Activated CD8-positive, alpha-beta T cell treated with anti-CD3 and anti-CD28 coated beads, Interleukin-2, amount 10 ng/mL, durations not matched to agents 7 days and 5 days (primary cell): ENCODE measurements at places on chromosomes 7 and 10. TPM values are rescaled to one million over a fixed set of nuclear protein-coding genes. Genes with fewer than 3 reads are reported as not detected.
A peak's percentile ranks its signal among the peaks of the same experiment; 100 is the strongest.

DNA sequence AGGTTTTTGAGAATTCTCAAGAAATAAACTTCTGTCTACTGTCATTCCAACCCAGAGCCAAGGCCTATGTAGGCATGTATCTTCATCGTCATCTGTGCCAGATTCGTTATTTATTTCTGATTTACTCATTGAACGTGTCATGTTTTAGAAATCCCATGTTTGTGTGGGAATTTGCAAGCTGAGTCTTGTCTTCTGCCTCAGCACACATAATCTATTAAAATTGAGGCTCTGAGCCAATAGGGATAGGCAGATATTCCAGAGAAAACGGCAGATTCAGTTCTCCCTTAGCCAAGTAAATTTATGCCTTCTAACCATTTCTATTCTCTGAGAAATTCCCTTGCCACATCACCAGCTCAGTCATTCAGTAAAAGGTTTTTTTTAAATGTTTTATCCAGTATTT is 444.6 kb downstream of the REEP3 start:
- H3K27me3 ChIP-seq, result peaks cover 5% of the 10 kb centered on the region
- H3K4me1 ChIP-seq, result no peaks in the 10 kb centered on the region
- no peak overlapping the region for H3K27ac ChIP-seq
- DNase-seq, result no peak

DNA sequence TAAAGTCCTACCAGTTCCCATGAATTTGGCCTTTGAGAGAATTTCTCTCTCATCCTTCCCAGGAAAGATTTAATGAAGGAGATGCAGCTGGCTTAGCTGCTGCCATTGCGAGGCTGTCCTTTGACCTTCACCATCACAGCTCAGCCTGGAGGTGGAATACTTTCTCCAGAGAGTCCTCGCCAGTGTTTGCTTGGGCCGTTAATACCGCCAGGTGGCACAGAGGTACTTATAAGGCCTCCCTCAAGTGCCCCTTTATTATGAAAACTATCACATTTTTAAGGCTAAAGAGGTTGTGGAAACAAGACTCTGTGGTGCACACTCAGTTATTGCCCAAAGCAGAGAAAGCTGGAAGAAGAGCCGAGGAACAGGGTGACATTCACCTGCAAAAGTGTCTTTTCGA is 330.6 kb downstream of the CCSER2 start:
- no peak overlapping the region for H3K27ac ChIP-seq
- no peaks in the 10 kb centered on the region for H3K36me3 ChIP-seq
- peaks cover 13% of the 10 kb centered on the region for H3K4me1 ChIP-seq
- no peak overlapping the region for H3K4me3 ChIP-seq
- no peak for DNase-seq

The FBXO24 gene
- 0.45 TPM for total RNA-seq

The MTG1 gene
- total RNA-seq, result 54.8 TPM

The SH2D4B gene
- 0.21 TPM for total RNA-seq

The UPK3BL2 gene
- total RNA-seq, result 24.1 TPM

- H3K27ac ChIP-seq, result no peak overlapping the region
- peaks cover 39% of the 10 kb centered on the region for H3K4me1 ChIP-seq
- H3K27me3 ChIP-seq, result no peaks in the 10 kb centered on the region
Measured at GRCh38 chr10:4131407-4132215, 346.6 kb upstream of the KLF6 start.

DNA sequence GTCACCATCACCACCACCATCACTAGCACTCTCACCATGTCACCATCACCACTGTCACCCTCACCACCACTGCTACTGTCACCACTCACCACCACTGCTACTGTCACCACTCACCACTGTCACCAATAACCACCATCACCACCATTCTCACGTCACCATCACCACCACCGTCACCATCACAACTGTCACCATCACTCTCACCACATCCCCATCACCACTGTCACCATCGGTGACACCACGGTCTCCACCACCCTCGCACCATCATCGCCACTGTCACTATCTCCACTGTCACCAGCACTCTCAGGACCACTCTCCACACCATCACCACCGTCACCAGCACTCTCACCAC is 130.4 kb downstream of the MAD1L1 start:
- peak overlapping the region; percentile 31 for H3K27ac ChIP-seq
- DNase-seq, result no peak
- H3K27me3 ChIP-seq, result no peaks in the 10 kb centered on the region
- H3K36me3 ChIP-seq, result peaks cover 7% of the 10 kb centered on the region
- H3K4me3 ChIP-seq, result no peak overlapping the region

DNA sequence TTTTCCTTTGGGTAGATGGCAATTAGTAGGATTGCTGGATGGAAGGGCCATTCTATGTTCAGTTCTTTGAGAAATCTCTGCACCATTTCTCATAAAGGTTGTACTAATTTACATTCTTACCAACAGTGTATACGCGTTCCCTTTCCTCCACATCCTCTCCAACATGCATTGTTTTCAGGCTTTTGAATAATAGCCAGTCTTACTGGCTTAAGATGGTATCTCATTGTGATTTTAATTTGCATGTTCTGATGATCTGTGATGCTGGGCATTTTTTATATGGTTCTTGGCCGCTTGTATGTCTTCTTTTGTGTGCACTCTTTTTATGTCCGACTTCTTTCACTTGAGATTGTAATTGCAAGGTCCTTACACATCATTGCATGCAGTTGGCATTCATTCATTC is 11.7 kb downstream of the CLIP2 start:
- no peak overlapping the region for H3K4me3 ChIP-seq
- DNase-seq, result no peak
- H3K27ac ChIP-seq, result no peak overlapping the region

DNA sequence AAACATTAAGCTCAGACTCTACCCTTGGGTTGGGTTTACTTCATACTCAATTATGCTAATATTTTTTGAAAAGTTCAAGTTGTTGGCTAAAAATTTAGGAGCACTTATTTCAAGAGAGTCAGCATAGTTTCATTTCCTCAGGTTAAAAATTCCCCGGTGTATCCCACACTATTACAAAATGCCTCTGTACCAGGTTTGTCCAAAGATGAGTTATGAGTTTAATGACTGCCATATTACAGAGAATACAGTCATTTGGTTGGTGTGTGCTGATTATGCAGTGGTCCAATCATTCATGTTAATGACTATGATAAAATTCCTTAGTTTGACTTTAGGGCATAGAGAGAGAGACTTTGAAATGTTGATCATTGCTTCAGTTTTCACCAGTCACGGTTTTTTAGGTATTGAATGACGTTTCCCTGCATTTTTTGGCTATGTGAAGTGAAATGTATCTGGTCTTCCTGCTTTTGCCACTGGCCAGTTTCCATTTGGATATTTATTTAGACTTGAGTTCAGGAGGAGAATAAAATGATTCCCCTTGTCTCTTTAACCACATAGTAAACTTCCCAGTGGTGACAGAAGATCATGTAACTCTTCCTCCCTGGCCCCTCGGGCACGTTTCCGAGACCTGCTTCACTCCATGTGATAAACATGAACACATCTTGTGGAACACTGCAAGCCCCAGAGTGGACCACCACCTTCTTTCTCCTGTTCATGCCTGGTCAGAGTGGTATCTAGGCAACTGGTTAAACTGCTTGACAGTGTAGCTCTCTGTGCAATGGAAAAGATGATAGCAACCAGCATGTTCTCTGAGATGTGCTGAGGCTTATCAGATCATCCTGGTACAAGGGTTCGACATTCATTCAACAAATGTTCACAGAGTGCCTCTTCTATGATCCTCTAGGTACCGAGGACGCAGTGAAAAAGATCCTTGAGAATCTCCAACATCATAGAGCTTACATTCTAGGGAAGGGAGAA is 153.6 kb downstream of the CACNB2 start:
- DNase-seq, result no peak
- no peak overlapping the region for H3K27ac ChIP-seq
- no peak overlapping the region for H3K4me3 ChIP-seq
- H3K36me3 ChIP-seq, result no peaks in the 10 kb centered on the region
- H3K4me1 ChIP-seq, result no peaks in the 10 kb centered on the region
- H3K27me3 ChIP-seq, result no peaks in the 10 kb centered on the region

DNA sequence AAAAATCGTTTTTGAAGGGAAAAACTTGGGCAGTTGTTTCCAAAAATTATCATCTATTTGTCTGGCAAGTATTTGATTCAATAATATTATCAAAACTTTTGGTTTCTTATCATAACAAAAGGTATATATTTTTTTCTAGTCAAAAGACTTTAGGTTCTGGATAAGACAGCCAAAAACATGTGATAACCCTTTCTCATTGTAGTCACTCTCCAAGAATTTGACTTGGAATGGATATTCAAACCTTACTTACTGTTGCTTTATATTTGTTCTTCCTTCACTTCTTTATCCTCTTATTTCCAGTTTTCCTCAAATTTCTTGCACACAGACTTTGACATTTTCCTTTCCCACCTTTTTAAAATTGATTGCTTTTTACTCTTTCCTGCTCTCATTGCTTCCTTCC is 140.9 kb upstream of the FAM3C start:
- H3K27me3 ChIP-seq, result no peaks in the 10 kb centered on the region
- no peak for DNase-seq
- peaks cover 9% of the 10 kb centered on the region for H3K4me1 ChIP-seq
- H3K4me3 ChIP-seq, result no peak overlapping the region

GRCh38 chr10:111548084-111548726 is 471.4 kb downstream of the ADRA2A start:
- no peak overlapping the region for H3K4me3 ChIP-seq
- H3K4me1 ChIP-seq, result no peaks in the 10 kb centered on the region
- no peak for DNase-seq
- H3K27ac ChIP-seq, result no peak overlapping the region
- H3K36me3 ChIP-seq, result no peaks in the 10 kb centered on the region
- H3K27me3 ChIP-seq, result no peaks in the 10 kb centered on the region
